Stimulated activated CD8-positive, alpha-beta memory T cell treated with anti-CD3 and anti-CD28 coated beads, Interleukin-7, amount 100 ng/mL, for 1 hour (primary cell): ENCODE measurements at places on chromosomes 2 and 18.

DNA sequence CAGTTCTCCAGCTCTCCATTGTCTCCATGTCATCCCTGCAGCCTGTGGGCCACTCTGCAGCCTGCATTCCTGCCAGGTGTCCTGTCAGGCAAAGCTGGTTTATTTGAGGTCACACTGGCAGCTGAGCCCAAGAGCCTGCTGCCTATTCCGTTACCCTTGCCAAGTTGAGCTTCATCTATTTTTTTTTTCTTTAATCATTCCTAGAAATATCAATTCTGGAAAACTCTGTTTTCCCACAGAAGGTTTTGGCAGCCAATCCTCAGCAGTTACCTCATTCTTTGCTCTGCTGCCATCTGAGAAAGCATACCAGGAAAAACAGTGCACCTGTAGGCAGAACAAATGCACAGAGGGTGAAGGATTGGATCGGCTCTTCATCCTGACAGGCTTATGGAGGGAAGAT lies 411.0 kb upstream of the ACVR2A start:
- DNase-seq = no peak

DNA sequence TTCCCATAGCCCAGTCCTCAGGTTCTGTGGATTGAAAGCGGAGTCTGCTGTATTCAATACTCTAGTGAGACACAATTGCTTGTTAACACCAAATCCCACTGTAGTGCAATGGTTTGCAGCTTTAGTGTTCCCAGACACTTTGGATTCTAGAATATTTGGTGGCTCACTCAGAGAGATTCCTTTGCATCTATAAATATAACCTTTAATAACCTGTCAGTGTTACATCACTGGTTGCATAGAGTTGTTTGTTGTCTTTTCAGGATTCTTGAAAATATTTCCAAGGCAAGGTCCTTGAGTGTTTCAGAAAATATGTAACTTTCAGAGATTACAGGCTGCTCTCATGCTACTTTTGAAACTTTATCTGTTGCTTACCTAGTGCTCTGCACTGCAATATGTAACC lies 157.5 kb downstream of the ZEB2 start:
- no peak for DNase-seq

DNA sequence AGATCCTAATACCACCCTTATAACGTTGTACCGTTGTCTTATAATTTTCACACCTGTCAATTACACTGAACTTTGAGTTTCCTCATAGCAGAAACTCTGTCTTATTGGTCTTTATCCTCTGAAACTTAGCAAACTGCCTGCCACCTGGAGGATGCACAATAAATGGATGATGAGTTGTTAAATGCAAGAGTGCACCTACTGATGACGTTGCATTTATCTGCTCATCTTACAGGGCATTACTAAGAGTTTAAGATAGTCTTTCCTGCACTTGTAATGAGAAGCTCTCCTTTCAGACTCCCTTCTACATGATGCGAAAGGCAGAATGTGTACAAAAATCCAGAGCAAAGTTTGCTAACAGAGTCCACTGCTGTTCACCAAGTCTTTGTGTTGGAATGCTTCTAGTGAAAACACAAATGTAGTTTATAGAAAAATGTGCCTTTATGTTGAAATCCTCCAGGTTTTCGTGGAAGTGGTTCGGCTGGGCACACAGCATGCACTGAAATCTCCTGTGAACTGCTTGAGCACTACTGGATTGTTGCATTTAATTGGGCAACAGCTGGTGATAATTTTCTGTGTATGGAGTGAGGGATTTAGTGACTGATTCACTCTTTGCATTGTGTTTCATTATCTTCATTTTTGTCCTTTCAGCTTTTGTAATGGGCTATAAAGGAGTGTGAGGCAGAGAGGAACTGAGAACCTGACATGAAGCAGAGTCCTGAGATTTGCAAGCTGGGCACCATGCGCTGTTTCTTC lies 665.8 kb upstream of the ID2 start:
- DNase-seq = no peak

DNA sequence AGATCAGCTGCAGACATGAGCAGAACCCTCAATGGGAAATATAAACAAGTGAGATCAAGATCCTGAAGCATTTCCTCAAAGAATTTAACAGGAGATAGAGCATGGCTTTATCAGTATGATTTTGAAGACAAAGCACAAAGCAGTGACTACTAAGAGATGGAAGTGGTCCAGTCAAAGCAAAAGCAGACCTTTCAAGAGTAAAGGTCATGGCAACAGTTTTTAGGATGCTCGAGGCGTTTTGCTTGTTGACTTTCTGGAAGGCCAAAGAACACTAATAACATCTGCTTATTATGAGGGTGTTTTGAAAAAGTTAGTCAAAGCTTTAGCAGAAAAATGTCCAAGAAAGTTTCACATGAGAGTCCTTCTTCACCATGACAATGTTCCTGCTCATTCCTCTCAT lies 128.5 kb downstream of the KCNE4 start:
- no peak for DNase-seq

GRCh38 chr2:467543-467891 lies 179.6 kb upstream of the ALKAL2 start:
- DNase-seq = no peak

- DNase-seq = no peak
Observed at GRCh38 chr18:74264303-74265020, 27.3 kb downstream of the CYB5A start.

DNA sequence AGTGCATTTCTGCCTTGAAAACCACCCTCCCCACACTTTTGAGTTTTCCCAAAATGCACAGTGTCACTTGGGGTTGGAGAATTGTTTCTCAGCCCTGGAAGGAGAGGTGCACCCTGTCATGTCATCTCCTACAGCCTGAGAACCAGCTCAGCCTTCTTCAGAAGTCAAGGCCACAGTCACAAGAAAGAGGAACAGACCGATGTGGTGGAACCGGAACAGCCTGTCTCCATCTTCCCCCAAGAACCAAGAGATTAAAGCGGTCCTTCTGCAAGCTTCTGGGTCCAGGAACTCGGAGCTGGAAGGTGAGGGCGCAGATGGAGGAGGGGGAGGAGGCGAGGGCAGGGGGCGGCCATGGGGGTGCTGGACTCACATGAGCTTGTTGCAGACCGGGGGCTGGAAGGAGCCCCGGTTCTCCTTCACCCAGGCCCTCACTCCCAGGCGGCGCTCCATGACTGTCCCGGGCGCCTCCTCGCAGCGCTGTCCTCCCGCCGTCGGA lies 248 bp downstream of the HAAO start:
- no peak for DNase-seq

GRCh38 chr2:176125772-176126054 lies 3.2 kb downstream of the HOXD9 start:
- no peak for DNase-seq

DNA sequence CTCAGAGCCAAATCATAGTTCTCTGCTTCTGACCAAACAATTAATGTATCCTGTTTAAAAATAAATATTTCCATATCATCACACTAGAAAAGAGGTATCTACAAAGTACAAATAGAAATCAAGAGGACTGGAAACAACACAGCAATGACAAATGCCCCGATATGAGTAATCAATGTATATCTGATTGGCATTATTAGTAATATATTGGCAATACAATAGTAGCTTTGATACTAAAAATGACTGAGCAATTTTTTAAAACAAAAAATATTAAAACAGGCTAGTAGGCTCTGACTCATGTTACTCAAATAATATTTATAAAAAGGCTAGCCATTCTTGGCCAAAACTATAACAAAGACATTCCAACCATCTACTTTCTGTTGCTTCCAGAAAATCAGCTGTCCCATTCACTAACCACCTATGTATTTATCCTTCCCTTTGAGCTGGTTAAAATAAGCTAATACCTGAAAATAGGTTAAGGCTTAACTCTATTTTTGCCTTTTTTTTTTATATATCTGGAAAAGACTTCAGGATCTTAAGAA lies 13.3 kb downstream of the PPP4R3B start:
- DNase-seq = no peak

GRCh38 chr18:28168725-28169124 lies 8.2 kb downstream of the CDH2 start:
- DNase-seq = no peak

GRCh38 chr2:181779288-181780021 lies 99.1 kb upstream of the NEUROD1 start:
- DNase-seq = no peak

GRCh38 chr2:205650931-205651330 lies 31.4 kb upstream of the NRP2 start:
- DNase-seq = no peak

DNA sequence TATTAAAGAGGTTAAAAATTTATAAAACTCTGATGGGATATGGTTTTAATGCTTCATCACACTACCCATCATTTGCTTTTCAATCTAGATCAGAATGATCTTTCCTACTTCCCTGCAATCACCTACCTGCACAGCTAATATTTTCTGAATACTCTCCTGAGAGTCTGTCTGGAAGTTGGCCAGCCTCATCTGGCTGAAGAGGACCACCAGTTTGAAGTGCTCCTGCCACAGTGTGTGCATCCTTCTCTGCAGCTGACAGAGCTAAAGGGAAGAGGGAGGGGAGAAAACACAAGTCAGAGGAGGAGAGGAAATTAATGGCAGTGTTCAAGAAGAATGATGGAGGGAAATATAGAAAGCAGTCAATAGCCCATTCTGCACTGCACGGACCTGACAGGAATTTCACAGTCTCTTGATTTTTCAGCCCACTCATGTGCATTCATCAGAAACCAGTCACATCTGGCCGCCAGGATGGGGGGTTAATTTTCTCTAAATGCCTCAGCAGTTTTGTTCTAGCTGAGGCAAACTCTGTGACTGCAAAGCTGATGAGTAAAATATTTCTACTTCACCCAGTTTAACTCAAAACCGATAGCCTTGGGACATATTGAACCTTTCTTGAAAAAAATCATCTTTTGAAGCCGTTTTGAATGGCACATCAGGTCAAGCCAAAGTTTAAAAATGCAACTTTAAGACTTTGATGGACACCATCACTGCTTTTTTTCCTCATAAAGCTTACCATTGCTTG lies 201.8 kb upstream of the KLHL14 start:
- no peak for DNase-seq

DNA sequence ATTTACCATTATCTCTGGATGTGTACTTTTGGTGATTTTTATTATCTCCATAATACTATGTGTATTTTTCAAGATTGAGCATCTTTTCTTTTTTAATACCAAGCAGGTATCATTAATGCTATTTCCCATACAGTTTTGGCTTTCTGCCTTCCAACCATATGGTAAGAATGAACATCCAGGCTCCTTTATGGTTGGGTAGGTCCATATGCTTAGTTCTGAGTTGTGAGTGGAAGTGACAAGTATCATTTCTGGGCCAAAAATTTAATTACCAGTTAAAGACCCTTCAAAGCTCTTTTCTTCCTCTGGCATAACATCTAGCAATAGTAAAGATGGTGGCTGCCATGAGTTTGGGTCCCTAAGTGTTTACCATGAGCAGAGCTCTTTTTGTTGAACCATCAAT lies 4.3 kb upstream of the RBM43 start:
- DNase-seq = no peak

DNA sequence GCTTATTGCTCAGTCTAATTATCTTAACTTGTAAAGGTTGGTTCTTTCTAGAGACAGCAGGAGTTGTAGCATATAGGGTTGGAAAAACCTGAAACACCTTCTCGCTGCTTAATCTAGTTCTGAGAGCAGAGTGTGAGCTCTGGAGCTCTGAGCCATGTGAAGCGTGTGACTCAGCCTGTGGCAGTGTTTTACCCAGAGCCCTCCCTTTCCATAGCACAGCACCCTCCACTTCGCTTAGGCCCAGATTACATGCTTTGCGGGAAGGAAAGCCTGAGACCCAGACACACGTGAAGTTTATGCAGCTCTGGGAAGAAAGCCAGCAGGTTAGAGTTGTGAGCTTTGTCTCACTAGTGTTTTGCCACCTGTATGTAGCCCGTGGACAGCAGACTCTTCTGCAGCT lies 74.5 kb downstream of the INPP4A start:
- DNase-seq = no peak

DNA sequence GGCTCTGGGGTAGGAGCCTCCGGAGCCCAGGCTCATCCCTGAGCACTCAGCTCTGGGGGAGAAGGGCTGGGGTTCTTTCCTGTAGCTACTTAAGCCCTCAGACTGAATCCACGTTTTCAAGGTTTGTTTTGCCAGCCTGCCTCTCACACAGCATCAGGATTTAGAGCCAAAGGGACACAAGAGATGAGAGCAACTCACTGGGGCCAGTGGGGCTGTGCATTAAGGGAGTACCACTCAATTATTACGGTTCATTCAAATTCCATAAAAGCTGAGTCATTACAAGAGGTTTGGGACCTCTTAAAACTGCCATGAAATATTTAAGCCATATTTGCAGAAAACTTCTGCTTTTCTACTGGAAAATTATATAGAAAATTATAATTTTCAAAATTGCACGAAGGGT lies 17.1 kb upstream of the SNED1 start:
- DNase-seq = no peak

DNA sequence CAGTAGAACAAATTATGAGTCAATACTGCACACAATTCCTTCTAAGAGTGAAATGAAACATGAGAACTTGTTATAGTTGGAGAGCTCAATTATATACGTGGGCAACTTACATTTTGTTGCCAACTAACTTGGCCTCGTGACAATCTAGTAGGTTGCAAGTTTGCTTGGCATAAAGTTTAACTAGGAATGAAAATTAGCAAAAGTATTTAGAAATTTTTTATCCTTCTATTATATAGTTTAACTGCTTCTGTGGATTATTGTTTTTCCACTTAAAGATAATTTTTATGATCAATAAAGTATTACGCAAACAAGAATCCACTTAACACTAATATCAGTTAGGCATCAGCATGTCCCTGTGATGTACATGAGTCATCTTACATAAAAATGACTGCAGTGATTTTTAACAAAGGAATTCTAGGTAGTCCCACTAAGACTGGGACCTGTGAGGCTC lies 41.1 kb downstream of the FAM124B start:
- DNase-seq = no peak

DNA sequence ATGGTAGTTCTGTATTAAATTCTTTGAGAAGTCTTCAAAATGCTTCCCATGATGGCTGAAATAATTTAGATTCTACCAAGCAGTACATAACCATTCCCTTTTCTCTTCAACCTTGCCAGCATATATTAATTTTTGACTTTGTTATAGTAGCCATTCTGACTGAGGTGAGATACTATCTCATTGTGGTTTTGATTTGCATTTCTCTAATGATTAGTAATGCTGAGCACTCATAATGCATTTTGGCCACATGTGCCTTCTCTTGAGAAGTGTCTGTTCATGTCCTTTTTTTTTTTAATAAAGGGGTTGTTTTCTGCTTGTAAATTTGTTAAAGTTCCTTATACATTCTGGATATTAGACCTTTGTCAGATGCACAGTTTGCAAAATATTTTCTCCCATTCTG lies 173.9 kb downstream of the CALCRL start:
- DNase-seq = no peak

DNA sequence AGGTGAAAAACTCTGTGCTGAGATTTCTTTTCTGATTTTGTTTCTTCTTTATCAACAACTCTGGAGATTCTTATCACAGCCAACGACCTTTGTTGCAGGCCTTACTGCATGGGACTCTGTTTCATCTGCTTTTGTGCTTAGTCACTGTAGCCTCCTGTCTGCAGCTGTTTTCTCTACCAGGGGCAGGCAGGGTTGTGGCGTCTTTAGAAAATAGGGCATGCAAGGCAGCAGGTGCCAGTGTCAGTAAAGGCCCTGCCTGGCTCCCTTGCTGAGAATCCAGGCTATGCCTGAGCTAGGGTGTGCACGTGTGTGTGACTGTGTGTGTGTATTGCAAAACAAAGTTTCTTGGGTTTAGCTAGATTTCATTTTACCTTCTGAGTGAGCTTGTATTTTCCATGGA lies 14.6 kb upstream of the SLC9A2 start:
- DNase-seq = no peak
